Endothelial cell (in vitro differentiated cells): ENCODE measurements at places on chromosomes 11 and 22. TPM values are rescaled to one million over a fixed set of nuclear protein-coding genes. Genes with fewer than 3 reads are reported as not detected.

HBE1 gene
- total RNA-seq: not detected

SYT7 gene
- total RNA-seq: 9.7 TPM

SMC1B gene
- not detected for total RNA-seq

LARGE2 gene
- total RNA-seq: 0.95 TPM

GVQW3 gene
- total RNA-seq: 6.1 TPM

RASD2 gene
- total RNA-seq: not detected

ARFIP2 gene
- total RNA-seq: 46.7 TPM

DNA sequence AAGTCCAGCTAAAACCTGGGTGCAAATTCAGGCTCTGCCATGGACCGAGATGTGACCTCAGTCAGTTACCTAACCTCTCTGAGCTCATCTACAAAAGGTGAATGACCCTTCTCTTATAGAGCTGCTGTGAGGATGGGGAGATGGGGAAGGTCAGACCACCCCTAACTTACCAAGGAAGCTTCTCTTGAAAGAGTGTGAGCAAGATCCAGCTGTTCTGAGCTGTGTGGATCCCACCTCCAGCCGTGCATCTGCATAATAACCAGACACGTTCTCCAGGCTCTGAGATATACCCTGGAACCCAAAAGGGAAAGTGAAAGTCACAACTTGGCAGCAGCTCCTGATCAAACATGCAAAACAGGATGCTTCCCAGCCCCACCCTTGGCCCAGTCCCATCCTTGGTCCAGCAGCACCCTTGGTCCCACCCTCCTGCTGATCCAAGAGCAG, at the start of gene APOL3:
Gene APOL3, minus strand, starts transcription at position 257 of the 444 bp plus-strand sequence. CDS start 11,700 bp downstream, outside the sequence.
- no peak for DNase-seq
- H3K4me1 ChIP-seq: peaks cover 22% of the 10 kb centered on the region
- H3K27me3 ChIP-seq: peaks cover 11% of the 10 kb centered on the region
- no peak within 1 kb of the TSS for H3K4me3 ChIP-seq
- no peaks in the 10 kb centered on the region for H3K36me3 ChIP-seq

DNA sequence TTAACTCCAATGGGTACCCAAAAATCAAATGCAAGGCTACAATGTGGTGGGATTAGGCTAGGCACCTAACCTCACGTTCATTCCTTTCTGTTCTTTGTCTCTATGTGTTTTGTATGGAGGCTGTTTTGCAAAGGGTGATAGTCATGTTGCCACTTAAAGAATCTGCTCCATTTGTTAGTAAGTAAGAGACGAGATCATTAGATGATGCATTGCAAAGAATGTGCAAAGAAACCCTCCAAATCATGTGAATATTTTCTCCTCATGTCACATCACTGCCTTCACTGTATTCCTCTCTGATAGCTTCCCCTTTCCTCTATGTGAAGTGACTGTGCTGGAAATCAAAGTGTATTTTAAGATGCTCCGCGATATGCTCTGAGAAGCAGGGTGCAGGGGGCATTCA, 11.9 kb downstream of the SYT13 start:
- no peak for DNase-seq
- H3K36me3 ChIP-seq: no peaks in the 10 kb centered on the region
- H3K27ac ChIP-seq: no peak overlapping the region
- peaks cover 5% of the 10 kb centered on the region for H3K4me1 ChIP-seq
- peaks cover 4% of the 10 kb centered on the region for H3K27me3 ChIP-seq
- no peak overlapping the region for H3K4me3 ChIP-seq

DNA sequence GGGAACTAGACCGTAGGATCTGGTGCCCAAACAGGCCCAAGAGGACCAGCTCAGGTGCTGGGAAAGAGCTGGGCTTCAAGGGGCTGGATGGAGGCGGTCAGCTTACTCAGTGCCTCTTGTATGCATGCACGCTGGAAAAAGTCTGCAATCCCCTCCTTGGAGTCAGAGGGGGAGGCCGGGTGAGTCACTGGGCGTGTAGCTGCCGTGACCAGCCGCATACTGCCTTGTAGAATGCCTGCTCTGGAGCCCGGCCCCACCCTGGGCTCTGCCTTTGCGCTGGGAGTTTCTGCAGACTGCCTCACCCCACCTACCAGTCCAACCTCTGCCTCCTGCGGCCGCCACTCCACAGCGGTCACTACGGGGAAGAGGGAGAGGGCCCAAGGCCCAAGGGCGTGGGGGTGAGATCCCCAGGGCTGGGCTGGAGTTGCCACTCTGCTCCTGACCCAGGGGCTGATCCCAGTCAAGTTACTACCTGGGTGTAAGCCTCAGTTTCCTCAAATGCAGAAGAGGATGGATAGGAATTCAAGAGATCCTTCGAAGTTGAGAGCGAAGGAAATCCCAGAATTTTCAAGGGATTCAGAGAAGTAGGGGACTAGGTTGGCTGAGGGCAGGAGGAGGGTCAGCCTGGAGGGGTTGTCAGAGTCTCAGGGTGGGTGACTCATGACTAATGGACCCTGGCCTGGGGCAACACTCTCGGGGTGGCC, 4.2 kb downstream of the MRGPRF start:
- no peak for DNase-seq
- H3K27me3 ChIP-seq: peaks cover 13% of the 10 kb centered on the region
- H3K36me3 ChIP-seq: no peaks in the 10 kb centered on the region
- H3K4me1 ChIP-seq: no peaks in the 10 kb centered on the region
- no peak overlapping the region for H3K4me3 ChIP-seq

- no peak overlapping the region for H3K4me3 ChIP-seq
- H3K27ac ChIP-seq: no peak overlapping the region
- no peaks in the 10 kb centered on the region for H3K4me1 ChIP-seq
These were observed 8.7 kb upstream of the RGL4 start for GRCh38 chr22:23682077-23682476.

DNA sequence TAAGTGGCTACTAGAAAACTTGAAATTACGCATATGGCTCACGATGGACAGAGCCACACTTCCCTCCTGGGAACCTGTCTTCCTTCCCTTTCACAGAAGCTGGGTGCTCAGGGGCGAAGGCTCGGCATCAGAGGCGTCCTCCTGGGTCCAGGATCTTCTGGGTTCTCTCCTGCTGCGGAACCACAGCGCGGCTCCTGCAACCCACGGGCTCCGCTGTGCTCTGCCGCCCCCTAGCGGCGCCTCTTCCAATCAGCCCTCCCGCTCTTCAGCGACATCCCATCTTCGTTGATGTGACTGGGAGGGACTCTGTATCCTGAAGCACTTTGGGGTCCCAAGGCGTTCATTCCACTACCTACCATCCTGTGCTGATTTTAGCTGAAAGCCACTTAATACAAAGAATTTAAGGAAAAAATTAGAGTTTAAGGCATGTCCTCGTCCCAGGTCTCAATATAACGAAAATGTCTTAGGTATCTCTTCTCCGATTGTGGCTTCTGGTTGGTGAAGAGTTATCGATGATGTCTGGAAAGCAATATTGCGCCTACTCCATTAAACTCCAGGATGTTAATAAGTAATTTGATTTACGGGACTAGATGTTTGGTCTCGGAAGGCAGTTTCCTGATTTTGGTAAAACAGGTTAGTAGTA, 14.8 kb upstream of the RPS3 start:
- no peak overlapping the region for H3K27ac ChIP-seq
- peak; percentile 82 for DNase-seq
- no peaks in the 10 kb centered on the region for H3K27me3 ChIP-seq
- no peak overlapping the region for H3K4me3 ChIP-seq
- H3K4me1 ChIP-seq: peaks cover 11% of the 10 kb centered on the region

DNA sequence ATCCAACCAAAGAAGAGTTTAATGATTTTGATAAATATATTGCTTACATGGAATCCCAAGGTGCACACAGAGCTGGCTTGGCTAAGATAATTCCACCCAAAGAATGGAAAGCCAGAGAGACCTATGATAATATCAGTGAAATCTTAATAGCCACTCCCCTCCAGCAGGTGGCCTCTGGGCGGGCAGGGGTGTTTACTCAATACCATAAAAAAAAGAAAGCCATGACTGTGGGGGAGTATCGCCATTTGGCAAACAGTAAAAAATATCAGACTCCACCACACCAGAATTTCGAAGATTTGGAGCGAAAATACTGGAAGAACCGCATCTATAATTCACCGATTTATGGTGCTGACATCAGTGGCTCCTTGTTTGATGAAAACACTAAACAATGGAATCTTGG, 23.9 kb downstream of the KDM4D start:
- DNase-seq: no peak
- no peaks in the 10 kb centered on the region for H3K4me1 ChIP-seq
- no peak overlapping the region for H3K4me3 ChIP-seq
- no peaks in the 10 kb centered on the region for H3K27me3 ChIP-seq
- no peak overlapping the region for H3K27ac ChIP-seq

- no peaks in the 10 kb centered on the region for H3K27me3 ChIP-seq
- peaks cover 2% of the 10 kb centered on the region for H3K4me1 ChIP-seq
- H3K4me3 ChIP-seq: no peak overlapping the region
- no peak for DNase-seq
These were observed 17.7 kb downstream of the RCN1 start for GRCh38 chr11:32108576-32108975.

DNA sequence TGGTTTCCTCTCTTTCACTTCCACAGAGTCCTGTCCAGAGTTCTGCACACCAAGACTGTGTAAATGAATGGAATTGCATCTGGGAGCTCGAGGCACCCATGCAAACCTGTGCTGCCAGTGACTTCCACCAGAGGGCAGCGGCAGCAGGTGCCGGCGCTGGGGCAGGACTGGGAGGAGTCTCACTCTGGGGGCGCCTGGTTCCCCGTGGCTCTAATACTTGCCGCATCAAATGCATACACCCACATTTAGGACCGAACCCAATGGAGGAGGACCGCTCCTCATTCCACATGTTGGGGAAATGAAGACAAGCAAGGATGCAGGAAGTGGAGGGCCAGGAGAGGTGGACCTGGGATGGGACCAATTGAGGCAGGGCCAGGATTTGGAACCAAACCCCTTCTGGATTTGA, 1.1 kb upstream of the CD6 start:
- peak; percentile 73 for DNase-seq
- no peak overlapping the region for H3K27ac ChIP-seq
- H3K27me3 ChIP-seq: peaks cover 2% of the 10 kb centered on the region
- no peak overlapping the region for H3K4me3 ChIP-seq
- no peaks in the 10 kb centered on the region for H3K36me3 ChIP-seq

GRCh38 chr11:68371171-68372041, 59.0 kb downstream of the LRP5 start:
- no peak for DNase-seq
- peaks cover 16% of the 10 kb centered on the region for H3K27me3 ChIP-seq
- peak overlapping the region; percentile 26 for H3K27ac ChIP-seq
- peaks cover 41% of the 10 kb centered on the region for H3K36me3 ChIP-seq
- peaks cover 26% of the 10 kb centered on the region for H3K4me1 ChIP-seq

GRCh38 chr11:60887556-60887955, 18.8 kb downstream of the PRPF19 start:
- H3K36me3 ChIP-seq: peaks cover 8% of the 10 kb centered on the region
- H3K27me3 ChIP-seq: peaks cover 2% of the 10 kb centered on the region
- H3K27ac ChIP-seq: no peak overlapping the region
- peak overlapping the region; percentile 60 for H3K4me3 ChIP-seq
- DNase-seq: peak; percentile 62
- no peaks in the 10 kb centered on the region for H3K4me1 ChIP-seq

GRCh38 chr11:89052220-89052619, 13.6 kb downstream of the GRM5 start:
- H3K36me3 ChIP-seq: no peaks in the 10 kb centered on the region
- DNase-seq: no peak
- H3K27me3 ChIP-seq: no peaks in the 10 kb centered on the region
- H3K4me3 ChIP-seq: no peak overlapping the region
- H3K4me1 ChIP-seq: no peaks in the 10 kb centered on the region
- no peak overlapping the region for H3K27ac ChIP-seq

DNA sequence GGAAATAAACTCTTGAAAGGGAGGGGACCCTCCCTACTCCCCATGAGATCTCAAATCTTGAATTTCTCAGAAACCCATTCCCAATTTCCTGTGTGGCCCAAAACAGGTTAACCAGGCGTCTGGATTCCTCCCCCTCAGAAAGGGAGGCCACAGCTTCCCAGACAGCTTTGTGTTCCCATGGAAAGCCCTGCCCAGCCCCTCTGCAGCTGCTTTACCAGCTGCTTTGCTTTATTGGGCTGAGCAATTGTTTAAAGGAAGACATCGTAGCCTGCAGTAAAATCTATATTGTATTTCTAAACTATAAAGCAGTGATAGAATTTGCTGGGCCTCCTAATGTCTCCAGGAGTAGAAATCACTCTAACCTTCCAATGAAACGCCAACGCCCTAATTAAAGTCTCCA, 97.4 kb downstream of the CHST1 start:
- no peak overlapping the region for H3K4me3 ChIP-seq
- DNase-seq: no peak
- peaks cover 3% of the 10 kb centered on the region for H3K27me3 ChIP-seq
- H3K4me1 ChIP-seq: peaks cover 9% of the 10 kb centered on the region
- no peak overlapping the region for H3K27ac ChIP-seq
- no peaks in the 10 kb centered on the region for H3K36me3 ChIP-seq

- H3K27ac ChIP-seq: peak overlapping the region; percentile 85
- peak; percentile 43 for DNase-seq
- H3K4me3 ChIP-seq: peak overlapping the region; percentile 89
- H3K27me3 ChIP-seq: peaks cover 14% of the 10 kb centered on the region
These were observed 585 bp upstream of the NADSYN1 start for GRCh38 chr11:71452199-71453036.

- H3K4me1 ChIP-seq: peaks cover 31% of the 10 kb centered on the region
- H3K4me3 ChIP-seq: no peak overlapping the region
- no peak overlapping the region for H3K27ac ChIP-seq
- H3K36me3 ChIP-seq: no peaks in the 10 kb centered on the region
- no peak for DNase-seq
- peaks cover 2% of the 10 kb centered on the region for H3K27me3 ChIP-seq
These were observed 17.2 kb upstream of the TSKU start for GRCh38 chr11:76765863-76766350.

- DNase-seq: no peak
- H3K4me3 ChIP-seq: peak overlapping the region; percentile 37
- peaks cover 9% of the 10 kb centered on the region for H3K36me3 ChIP-seq
- peaks cover 5% of the 10 kb centered on the region for H3K4me1 ChIP-seq
- no peak overlapping the region for H3K27ac ChIP-seq
These were observed 10.0 kb downstream of the RRP7A start for GRCh38 chr22:42509548-42509947.
